ENCODE measurements at places on chromosomes 5 and 9.

- DNase-seq, result no peak
These were observed 304.2 kb downstream of the DNAH5 start for GRCh38 chr5:13640270-13640669.

GRCh38 chr9:97697837-97698236 is 697 bp upstream of the XPA start:
- no peak for DNase-seq

GRCh38 chr9:37920471-37921167 is 16.7 kb upstream of the SLC25A51 start:
- peak; percentile 33 for DNase-seq

GRCh38 chr9:95147452-95148207 is 169.9 kb downstream of the FANCC start:
- DNase-seq, result no peak

DNA sequence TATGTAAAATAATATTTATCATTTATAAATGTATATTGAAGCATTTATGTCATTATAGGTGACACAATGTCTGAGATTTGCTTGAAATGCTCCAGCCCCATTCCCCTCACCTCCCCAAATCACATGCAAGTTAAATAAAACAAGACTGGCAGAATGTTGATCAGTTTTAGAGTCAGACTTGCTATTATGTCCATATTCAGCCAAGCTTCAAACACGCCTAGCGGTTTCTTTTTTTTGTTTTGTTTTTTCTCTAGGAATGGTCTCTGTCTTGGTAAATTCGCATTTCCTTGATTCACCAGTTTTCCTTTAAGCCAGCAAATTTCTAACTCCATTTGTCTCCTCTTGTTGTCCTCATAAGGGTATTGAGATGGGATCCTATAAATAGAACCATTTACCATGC is 153.0 kb upstream of the HMHB1 start:
- no peak for DNase-seq

DNA sequence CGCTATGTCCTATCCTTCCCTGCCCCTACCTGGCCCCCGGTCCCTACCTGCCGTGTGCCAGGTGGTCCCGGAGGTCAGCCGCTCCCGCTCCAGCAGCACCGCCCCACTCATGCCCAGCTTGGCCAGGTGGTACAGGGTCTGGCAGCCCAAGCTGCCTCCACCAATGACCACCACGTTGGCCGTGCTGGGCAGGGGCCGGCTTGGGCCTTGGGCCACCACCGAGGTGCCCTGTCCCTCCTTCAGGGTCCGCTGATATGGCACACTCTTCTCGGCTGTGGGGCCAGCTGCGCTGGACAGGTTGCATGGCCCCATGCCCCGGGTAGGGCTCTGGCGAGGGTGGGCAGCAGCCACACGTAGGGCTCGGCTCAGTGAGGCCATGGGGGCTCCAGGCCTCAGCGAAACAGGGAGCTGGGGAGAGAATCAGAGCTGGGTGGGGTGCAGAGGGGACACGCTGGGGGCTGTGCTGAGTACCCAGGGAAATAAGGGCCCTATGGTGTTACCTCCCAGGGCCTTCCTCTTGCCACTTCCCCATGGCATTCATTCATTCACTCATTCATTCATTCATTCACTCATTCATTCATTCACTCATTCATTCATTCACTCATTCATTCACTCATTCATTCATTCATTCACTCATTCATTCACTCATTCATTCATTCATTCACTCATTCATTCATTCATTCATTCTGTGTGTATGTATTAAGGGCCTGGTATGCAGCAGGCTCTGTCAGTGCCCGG is 4.2 kb downstream of the SARDH start:
- peak; percentile 34 for DNase-seq

DNA sequence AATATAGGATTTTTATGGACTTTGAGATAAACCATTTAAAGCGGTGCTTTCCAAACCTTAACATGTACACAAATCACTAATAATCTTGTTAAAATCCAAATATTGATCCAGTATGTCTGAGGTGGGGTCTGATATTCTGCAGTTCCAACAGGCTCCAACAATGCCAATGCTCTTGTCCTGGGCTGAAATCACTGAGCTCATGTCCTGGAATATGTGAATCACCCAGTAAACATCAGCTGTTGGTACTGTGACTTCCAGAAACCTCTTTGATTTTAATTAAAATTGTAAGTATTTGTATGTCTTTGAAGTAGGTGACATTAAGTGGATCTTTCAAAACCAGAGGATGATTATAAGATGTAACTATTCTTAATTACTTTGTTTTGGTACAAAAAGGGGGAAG is 52.8 kb upstream of the CAST start:
- DNase-seq, result no peak

DNA sequence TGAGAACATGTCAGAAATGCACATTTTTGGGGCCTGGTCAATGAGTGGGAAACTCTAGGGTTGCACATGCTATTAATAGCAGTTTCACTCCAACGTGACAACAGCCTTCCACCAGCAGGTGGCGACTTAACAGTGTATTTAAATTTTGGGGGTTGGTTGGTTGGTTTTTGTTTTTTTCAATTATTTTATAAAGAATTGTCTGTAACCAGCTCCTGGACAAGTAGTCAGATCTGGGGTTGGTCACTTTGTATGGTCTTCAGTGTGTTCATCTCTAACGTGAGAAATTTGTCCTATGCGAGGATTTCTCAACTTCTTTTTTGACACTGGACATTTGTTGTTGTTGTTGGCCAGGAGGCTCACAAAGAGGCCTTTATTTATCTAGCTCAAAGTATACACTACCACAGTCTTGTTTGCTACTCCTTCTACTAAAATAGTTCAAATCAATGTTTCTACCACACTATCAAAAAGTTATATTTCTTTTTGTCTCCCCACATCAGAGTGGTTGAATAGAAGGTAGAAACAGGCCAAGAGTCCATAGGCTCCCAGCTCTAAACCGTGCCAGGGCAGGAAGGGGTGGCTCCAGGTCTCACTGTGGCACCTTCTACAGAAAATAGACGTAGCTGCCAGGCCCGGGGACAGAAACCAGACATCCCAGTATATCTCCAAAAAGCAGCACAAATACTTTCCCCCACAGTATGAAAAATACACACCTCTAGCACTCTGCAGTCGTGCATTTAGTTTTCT is 110.4 kb downstream of the TRPM6 start:
- peak; percentile 33 for DNase-seq

GRCh38 chr9:127090341-127090985 is 32.0 kb downstream of the ANGPTL2 start:
- DNase-seq, result no peak

DNA sequence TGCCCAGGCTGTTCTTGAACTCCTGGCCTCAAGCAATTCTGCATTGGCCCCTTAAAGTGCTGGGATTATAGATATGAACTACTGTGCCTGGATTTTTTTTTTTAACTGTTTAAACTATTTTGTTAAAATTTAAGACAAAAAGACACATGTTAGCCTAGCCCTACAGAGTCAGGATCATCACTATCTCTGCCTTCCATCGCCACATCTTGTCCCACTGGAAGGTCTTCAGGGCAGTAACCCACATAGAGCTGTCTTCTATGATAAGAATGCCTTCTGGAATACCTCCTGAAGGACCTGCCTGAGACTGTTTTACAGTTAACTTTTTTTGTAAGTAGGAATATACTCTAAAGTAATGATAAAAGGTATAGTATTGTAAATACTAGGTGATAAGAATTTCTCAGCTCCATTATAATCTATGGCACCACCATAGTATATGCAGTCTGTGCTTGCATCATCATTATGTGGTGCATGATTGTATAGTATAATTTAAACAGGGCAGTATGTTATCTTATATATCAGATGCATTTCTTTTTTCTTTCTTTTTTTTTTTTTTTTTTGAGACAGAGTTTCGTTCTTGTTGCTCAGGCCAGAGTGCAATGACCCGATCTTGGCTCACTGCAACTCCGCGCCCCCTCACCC is 52.7 kb downstream of the DENND4C start:
- no peak for DNase-seq

Data from ovary (tissue), 10 donors.